Kasumi-1 (cell line): ENCODE measurements at places on chromosomes 1 and 21.

GRCh38 chr1:23751050-23751814, 8.0 kb downstream of the ELOA start:
- peak; percentile 81 for DNase-seq

GRCh38 chr21:39315603-39316445, 2.4 kb upstream of the BRWD1 start:
- no peak for DNase-seq

- DNase-seq: no peak
Observed at GRCh38 chr1:35893051-35893879, 10.3 kb downstream of the AGO1 start.

DNA sequence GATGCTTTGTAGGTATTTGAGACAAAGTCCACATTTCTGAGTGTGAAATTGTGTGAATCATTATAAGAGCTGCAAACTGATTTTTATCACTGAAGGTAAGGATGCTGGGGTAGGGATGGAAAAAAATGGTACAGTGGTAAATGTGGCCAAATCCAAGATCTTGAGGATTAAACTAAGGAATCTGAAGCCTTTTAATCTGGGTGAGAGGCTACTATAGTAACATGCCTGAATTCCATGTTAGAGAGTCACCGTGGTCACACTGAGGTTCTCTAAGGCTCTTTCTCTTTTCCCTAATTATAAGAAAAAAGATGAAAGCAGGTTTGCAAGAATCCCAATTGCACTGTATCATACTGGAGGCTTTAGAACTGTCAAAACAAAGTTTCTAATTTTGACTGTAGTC, 17.6 kb downstream of the PTGER3 start:
- no peak for DNase-seq

GRCh38 chr1:19313961-19314882, 2.1 kb downstream of the SLC66A1 start:
- DNase-seq: no peak

GRCh38 chr1:222785529-222785928, 29.3 kb upstream of the DISP1 start:
- DNase-seq: no peak

DNA sequence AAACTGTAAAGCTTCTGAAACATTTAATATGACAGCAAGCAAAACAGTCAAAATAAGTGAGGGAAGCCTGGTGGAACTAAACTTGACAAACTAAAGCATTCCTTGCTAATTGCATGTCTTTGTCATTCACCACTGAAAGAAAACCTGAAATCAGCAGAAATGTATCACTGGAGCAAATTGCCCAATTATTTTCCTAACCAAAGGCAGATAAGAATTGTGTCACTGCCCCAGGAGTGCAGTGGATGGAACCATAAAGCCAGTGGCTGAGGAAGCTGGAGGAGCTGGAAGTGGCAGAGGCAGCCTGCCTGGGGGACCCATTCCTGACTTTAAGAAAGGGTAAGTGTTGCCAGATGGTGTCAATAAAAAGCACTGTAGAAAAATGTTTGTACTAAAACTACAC, 2.7 kb upstream of the SLC30A10 start:
- DNase-seq: no peak

GRCh38 chr1:26351590-26352337, 2.2 kb downstream of the CRYBG2 start:
- DNase-seq: no peak

GRCh38 chr1:44645476-44646244, 28.6 kb downstream of the TMEM53 start:
- DNase-seq: no peak

GRCh38 chr1:237677979-237678378, 212.7 kb downstream of the ZP4 start:
- DNase-seq: peak; percentile 24

GRCh38 chr1:43038232-43038935, 79.7 kb upstream of the SLC2A1 start:
- DNase-seq: no peak

- no peak for DNase-seq
Observed at GRCh38 chr1:70146488-70146887, 58.9 kb downstream of the LRRC40 start.

- DNase-seq: no peak
Observed at GRCh38 chr1:152743371-152744145, 14.3 kb upstream of the KPRP start.

DNA sequence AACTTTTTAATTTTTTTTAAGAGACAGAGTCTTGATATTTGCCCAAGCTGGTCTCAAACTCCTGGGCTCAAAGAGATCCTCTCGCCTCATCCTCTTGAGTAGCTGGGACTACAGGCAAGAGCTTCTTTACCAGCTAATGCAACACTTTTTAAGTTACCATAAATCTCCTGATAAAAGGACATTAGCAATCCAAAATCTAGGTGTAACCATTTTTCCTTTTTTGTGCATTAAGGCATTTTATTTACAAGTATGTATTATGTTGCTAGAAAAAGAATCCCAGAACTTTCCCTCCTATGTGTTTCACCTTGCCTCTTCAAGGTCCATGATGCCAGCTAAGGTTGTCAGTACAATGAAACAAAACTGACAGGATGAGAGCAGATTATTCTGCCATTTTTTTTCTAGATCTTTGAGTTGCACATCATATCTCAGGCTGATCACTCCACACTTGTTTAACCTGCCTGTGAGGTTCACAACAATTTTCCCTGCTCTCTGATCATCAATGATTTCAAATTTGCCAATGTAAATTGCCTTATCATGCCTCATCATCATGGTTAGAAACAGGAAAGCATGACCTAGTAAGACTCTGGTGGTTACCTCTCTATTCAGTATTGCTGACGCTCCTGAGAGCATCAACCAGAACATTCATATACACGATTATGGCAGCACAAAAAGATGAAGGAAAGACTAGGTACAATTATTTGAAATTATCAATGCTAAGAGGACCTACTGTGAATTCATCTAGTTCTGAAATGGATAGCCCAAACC, 173.2 kb downstream of the EIF4G3 start:
- DNase-seq: no peak

DNA sequence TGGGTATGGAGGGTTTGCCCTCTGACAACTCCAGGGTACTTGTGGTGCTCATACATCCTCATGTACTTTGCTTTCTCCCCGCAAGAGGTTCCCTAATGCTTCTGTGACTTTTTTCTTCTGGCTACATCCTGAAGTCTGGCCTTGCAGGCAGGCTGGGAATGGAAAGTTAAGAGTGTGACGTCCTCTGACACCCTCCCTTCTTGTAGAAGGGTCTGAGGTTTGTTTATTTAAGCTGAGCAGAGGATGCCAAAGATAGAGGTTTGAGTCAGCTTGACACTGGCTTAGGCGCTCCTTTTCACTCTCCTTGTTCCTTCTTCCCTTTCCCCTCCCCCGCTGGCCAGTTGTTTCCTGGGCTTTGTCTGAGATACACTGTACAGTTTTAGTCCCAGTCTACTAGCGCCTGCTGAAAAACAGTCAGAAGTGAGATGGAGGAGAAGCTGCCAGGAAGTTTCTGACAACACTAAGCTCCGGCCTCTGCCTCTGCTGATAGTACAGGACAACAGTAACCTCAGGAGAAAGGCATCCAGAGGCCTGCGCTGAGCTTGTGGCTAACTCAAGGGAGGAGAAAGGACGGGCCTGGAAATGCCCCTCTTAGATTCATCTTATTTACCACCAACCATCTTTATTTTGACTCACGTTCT, at the start of gene MACF1:
TSS of gene MACF1 (plus strand) at position 255 of the 641 bp plus-strand sequence. CDS start at position 583, 328 bp downstream.
- DNase-seq: peak; percentile 89

DNA sequence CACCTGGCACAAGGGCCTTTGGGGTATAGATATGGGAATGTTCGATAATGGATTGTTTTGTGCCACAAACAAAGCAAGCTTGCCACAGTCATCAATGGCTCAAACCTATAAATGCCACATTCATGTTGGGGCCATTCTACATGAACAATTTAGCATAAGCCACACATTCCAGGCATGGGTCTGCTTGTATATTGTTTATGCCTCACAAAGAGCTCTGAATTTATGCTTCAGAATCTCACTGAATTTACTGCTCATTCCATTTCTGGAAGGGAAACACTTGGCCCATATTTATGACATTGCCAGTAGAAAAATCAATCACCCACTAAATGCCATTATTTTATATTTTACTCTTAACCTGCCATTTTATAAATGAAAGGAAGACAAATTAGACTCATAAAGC, 6.4 kb downstream of the PCP4 start:
- no peak for DNase-seq

DNA sequence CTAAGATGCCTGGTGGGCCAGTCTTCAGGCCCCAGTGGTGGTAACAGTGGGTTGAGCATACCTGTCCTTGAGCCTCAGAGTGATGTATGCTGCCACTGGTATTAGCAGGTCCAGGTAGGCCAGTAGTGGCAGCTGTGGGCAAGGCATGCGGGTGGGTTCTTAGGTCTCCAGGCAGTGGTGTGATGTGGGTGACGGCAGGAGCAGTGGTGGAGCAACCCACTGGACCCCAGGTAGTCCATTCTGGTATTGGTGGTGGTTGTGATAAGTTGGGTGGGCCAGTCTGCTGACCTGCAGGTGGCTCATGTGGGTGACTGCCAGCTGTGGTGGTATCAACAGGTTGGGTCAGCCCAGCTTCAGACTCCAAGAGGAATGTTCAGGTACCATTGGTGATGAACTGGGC, 165.0 kb upstream of the GORAB start:
- DNase-seq: no peak

GRCh38 chr1:176896216-176896615, 268.3 kb downstream of the ASTN1 start:
- no peak for DNase-seq

DNA sequence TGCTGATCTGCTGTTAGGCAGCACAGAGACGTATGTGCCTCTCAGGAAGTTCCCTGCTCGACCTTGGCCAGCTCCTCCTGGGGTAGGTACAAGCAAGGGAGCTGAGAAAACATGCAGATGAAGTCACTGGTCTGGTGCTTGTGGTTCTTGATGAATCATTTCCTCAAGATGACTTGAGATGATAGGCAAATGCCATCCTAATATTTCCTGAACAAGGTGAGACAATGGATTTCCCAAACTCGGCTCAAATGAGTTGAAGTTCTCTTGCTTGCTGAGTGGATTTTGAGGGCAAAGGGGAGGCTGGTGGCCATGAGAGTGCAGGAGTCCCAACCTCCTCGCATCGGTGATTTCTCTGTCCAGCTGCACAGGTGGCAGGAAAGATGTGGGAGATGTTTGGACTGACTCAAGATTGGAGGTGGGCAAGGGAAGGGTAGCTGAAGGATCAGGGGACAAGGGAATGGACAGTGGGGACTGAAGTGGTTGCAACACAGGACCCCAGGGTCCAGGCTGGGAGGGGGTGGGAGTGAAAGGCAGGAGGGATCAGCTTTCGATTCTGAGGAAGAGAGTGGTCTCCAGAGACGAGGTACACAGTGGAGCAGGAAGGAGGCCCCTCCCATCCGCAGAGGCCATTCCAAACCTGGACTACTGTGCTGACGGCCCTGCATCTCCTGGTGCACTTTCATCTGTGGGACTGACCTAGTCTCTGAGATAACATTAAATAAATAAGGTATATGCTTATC, 63.9 kb downstream of the CAPN2 start:
- peak; percentile 51 for DNase-seq

GRCh38 chr1:79304131-79304530, 297.6 kb upstream of the ADGRL4 start:
- DNase-seq: no peak

DNA sequence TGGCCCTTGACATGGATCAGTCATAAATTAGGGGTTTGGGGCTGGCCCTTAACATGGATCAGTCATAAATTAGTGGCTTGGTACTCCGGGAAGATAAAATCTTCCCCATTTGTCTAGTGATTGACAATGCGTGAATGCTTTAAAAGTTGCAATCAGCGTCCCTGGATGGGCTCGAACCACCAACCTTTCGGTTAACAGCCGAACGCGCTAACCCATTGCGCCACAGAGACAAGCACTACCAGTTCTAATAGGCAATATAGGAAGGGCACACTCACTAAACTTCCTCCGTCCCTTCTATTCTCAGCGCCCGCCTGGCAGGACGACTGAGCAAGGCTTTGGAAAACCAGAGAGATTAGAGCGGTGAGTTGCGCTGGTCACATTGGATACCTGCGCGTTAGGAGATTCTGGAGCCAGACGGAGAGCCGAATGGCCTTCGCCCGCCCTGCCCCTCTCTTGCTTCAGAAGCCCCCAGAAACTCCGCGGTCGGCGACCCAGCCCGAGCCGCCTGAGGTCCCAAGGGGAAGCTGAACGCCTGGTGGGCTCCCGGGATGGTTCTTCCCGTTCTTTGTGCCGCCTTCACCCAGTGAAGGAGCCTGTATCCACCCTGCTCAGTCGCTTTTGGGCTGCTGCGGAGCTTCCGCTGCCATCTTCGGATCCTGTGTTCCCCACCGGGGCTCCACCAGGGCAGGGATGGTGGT, 235.9 kb downstream of the FAM72C start:
- DNase-seq: no peak

DNA sequence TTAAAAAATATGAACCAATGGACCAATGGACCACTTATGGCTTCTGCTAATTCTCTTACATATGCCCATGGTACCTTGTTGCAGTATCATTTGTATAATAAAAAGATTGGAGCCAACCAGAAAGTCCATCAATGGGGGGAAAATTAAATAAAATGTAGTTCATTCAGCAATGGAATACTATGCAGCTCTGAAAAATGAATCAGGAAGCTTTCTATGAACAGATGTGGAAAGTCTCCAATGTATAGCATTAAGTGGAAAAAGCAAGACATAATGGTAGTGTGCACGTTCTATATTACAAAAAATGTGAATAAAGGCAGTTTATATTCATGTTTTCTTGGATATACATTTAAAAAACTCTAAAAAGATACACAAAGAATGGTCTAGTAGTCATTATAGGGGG, 101.3 kb downstream of the KCNJ15 start:
- no peak for DNase-seq

DNA sequence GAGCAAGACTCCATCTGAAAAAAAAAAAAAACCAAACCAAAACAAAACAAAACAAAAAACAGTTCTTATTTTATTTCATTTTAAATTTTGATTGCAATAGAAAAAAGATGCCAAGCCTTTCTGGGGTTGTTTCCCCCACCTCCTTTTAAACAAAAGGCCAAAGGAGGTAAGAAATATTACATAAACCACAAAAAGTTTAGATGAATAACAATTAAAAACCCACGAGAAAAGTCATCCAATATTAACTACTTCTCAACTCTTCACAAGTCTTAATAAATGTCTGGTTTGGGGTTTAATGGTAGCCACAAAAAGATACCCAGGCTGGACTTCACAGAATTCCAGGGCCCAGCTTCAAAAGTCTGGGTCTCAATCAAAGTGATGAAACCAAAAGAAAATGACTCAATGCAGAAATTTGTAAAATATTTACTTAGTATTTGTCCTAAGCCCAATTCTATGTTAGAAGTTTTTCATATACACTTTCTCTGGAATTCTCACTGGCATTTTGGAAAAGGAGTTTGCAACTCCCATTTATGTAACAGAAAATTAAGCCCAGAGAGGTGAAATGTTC, 47.0 kb upstream of the SDC3 start:
- DNase-seq: no peak
